Activated naive CD8-positive, alpha-beta T cell treated with anti-CD3 and anti-CD28 coated beads, Interleukin-2, amount 50 U/mL, for 16 hours (primary cell): ENCODE measurements at places on chromosomes 12 and 14.

DNA sequence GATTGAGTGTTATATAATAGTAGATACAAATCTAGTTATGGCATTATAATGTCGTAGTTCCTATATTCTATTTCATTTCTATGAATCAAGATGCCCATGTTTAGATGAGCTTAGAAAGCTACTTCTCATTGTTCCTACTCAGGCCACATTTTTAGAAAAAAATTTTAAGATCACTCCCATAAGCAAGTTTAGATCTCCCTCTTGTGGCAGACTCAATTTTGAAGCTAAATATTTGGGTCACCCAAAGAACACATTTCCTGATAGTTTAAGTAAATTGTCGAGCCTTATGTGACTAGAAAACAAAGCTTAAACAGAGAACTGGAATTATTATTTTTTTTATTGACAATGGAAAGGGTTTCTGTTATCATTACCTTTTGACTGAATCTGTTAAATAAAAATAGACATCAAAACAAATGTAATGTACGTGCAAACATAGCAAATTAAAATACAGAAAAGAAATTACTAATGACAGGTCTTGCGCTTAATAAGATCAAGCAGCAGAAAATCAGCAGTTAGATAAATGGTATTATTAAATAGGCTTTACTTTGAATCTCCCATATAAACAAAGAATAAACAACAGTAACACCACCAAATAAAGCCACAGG lies 180.2 kb downstream of the ACSS3 start:
- no peak for DNase-seq

- DNase-seq, result no peak
These were observed 84.1 kb upstream of the SLC38A2 start for GRCh38 chr12:46456356-46457334.

DNA sequence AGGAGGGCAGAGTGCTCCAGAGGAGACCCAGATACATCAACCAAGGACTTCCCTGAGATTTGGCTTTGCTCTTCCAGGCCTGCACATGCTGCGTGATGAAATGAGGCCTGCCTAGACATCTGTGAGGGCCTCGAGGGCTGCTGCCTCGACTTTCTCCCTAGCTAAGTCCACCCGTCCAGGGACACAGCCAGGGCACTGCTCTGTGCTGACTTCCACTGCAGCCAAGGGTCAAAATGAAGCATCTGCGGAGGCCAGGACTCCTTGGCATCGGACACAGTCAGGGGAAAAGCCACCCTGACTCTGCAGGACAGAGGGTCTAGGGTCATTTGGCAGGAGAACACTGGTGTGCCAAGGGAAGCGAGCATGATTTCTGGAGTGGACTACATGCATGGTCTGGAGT lies 10.7 kb downstream of the SLC25A47 start:
- no peak for DNase-seq

DNA sequence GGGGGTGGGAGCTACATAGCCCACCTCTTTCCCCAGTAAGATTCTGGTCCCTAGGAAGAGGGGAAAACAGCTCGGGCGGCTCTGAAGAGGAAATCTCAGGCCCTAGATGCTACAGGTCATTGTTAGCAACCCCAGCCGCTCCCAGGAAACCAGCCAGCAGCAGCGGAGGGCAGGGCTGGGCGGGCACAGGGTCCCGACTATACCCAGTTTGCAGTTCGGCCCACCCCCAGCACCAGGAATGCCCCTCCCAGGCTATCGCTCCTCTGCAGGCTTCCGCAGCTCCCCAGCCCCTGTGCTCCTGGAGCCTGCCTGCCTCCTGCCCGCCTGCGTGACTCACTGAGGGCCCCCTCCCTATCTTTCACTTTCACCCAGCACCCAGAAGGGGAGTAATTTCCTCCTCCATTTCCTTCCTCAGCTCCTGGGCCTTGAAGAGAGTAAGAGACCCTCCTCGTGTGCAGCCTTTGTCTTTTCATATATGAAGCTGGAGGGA lies 27.2 kb upstream of the PNMA1 start:
- DNase-seq, result peak; percentile 48

GRCh38 chr14:69334576-69334975 lies 63.5 kb downstream of the ERH start:
- DNase-seq, result no peak

DNA sequence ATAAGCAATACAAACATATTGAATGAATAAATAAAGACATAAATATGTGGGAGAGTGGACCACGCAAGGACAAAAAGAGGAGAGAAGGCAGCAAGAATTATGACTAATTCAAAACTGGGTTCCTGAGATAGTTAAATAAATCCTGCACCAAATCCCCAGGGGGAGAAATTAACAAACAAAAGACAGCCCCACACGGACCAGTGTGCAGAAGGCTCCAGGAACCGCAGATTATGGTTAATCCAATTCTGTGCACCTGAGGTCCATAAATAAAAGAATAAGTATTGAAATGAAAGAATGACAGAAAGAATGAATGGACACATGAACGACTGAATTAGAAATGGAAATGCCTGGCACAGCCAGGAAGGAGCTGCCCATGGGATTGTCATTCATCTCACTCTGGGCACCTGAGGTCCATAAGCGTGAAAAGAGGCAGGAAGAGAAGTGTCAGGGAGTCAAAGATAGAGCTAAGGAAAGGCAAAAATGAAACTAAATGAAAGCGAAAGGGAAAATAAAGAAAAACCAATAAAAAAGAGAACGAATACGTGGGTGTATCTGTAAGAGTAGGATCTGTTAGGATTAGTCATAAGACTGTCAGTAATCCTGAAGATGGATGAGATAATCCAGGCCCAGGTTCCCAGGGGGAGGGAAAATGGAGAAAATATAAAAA lies 23.3 kb downstream of the MEG3 start:
- no peak for DNase-seq
